ENCODE measurements at places on chromosomes 4 and X.

DNA sequence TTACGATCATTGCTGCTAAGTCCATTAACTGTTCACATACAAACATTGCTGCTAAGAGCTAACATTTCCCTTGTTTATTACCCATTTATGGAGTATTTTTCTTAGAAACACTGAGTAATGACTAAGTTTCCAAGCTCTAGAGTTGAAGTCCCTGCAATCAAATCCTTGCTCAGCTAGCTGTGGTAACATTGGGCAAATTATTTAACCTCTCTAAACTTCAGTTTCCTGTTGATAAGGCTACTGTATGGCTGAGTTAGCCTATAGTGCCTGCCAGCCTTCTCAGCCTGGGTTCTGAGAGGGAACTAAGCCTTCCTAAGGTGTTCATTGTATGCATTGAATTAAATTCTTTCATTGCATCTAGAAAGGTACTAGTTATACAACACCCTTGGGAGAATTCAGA lies 15.2 kb upstream of the SCOC start:
- ATAC-seq: no peak

DNA sequence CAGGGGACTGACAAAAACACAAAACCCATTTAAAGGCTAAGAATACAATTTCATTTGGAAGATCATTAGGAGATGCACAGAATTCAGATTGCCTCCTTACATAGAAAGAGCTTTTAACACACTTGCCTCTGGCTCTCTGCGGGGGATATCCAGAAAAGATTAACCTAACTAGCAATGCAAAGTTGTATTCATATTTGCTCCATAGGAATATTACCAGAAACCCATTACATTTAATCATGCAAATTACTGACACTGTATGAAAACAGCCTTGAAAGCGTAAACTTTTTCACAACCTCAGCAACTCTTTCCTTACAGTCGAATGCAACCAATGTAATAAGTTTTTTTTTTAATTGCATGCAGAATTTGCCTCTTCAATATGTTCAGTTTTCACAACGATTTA lies 1087.3 kb upstream of the PRKX start:
- no peak for ATAC-seq

- ATAC-seq: no peak
Observed at GRCh38 chrX:3244955-3245354, 101.5 kb downstream of the MXRA5 start.

GRCh38 chrX:139930916-139931645 lies 1.8 kb downstream of the ATP11C start:
- ATAC-seq: no peak

DNA sequence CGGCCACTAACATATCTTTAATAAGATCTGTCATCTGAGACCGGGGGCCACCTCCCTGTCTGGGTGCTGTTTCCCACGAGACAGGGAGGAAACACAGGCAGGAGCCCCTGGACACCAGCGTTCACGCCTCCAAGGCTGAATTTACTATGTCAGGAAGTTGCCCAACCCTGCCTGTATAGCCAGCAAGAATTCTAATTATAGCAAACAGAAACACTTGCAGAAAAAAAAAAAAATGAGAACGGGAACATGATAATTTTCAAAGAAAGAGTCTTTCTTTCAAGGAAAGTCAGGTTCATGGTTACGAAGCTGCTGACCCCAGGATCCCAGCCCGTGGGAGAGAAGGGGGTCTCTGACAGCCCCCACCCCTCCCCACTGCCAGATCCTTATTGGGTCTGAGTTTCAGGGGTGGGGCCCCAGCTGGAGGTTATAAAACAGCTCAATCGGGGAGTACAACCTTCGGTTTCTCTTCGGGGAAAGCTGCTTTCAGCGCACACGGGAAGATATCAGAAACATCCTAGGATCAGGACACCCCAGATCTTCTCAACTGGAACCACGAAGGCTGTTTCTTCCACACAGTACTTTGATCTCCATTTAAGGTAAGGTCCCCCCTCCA lies at the start of gene IL3RA:
Gene IL3RA, plus strand, starts transcription at position 455 of the 613 bp plus-strand sequence. CDS start 4,981 bp downstream, outside the sequence.
- ATAC-seq: peak; percentile 48

GRCh38 chrX:136210243-136210642 lies 41.0 kb downstream of the MAP7D3 start:
- no peak for ATAC-seq

- ATAC-seq: no peak
Observed at GRCh38 chr4:6221301-6221850, 21.0 kb upstream of the JAKMIP1 start.

DNA sequence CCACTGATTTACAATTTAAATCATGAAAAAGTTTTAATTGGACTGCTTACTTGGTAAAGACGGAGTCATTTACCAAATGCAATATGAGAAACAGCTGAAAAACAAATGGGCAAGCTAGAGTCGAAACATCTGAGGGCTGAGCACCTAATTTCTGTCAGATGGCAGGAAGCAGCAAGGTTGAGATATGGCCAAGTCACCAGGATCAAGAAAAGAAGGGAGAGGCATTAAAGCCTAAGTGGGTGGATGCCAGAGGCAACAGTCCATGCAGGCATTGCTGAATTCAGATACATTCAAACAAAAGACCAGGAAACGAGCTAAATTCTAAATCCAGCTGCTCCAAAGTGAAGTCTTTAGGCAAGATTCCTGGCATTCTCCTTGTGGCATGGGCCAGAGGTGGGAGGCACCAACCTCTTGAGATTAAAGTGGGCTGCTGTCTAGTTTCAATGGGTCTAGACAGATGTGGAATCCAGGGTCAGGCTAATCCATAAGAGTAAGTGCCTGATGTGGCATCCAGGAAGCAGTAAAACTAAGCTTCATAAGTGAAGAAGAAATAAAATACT lies 8.0 kb upstream of the ARSJ start:
- no peak for ATAC-seq

GRCh38 chr4:27000820-27001219 lies 140.2 kb downstream of the STIM2 start:
- no peak for ATAC-seq

GRCh38 chr4:96887857-96888256 lies 1048.0 kb downstream of the PDHA2 start:
- no peak for ATAC-seq

- ATAC-seq: no peak
Observed at GRCh38 chr4:73988061-73988460, at the start of gene PPBP. PPBP (minus strand) TSS chr4:73988190; CDS start chr4:73988103, 87 bp downstream.

GRCh38 chr4:7571701-7572100 lies 137.0 kb upstream of the PSAPL1 start:
- no peak for ATAC-seq

GRCh38 chr4:99637174-99637573 lies 20.5 kb downstream of the C4orf54 start:
- ATAC-seq: no peak

- peak; percentile 64 for ATAC-seq
Observed at GRCh38 chr4:36209941-36210649, 34.2 kb downstream of the ARAP2 start.

GRCh38 chr4:143336781-143337599 lies at the start of gene GAB1:
GAB1 (plus strand) TSS chr4:143336876; CDS start chr4:143337189, 313 bp downstream.
- peak; percentile 36 for ATAC-seq

DNA sequence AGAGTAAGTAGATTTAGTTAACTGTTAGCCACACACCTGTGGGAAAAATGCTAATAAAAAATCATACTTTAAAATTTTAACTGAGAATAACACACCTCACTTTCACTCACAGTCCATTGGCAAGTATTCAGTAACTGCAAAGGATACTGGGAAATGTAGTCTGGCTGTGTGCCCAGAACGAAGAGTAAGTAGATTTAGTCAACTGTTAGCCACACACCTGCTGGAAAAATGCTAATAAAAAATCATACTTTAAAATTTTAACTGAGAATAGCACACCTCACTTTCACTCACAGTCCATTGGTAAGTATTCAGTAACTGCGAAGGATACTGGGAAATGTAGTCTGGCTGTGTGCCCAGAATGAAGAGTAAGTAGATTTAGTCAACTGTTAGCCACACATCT lies 178.4 kb upstream of the NWD2 start:
- ATAC-seq: no peak

GRCh38 chr4:156298230-156298629 lies 344.6 kb upstream of the CTSO start:
- no peak for ATAC-seq

DNA sequence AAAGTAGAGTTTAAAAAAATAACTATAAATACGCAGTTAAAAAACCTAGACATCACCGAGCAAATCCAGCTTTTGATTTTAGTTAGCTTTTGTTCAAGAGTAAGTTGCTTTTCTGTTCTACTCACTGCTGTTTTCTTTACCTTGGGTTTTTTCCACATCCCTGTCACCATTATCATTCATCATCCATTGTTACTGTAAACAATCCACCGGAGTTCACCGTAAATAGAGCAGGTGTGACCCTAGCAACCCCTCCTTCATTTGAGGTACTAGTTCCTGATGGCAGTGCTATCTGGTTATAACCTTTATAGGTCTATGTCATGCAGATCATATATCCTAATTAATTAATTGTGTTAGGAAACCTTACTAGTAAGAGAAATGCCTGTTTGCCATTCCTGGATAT lies 43.0 kb upstream of the TEX13D start:
- ATAC-seq: no peak

DNA sequence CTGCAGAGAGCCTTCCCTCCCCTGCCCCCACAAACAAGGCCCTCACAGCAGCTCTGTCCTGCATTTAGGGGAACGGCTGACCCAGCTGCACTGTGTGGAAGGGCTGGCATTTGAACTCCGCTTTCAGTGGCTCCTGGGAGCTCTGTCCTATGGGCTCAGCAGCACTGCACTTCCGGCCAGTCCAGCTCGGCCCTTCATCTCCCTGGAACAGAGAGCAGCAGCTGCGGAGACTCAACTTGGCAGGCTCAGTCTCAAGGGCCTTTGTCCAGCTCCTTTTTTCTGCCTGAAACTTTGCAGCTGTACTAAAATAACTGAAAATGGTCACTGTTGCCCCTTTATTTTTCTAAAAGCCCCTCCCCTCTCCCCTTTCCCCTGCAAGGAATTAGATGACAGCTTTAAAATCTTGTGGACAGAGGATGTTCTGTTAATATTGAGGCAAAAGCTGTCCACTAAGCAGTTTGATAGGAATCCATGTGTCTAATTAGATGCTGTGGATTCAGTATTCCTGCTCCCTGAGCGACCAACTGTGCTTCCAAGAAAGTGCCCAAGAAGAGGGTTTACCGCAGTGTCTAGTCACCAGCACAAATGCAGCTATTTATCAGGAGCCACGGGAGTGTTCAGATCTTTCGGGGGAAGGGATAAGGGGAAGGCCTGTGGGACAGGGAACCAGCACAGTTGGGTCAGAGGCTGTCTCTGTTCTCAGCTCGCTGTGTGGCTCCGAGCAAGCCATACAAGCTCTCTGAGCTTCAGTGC lies 133.1 kb downstream of the AFAP1 start:
- ATAC-seq: no peak

DNA sequence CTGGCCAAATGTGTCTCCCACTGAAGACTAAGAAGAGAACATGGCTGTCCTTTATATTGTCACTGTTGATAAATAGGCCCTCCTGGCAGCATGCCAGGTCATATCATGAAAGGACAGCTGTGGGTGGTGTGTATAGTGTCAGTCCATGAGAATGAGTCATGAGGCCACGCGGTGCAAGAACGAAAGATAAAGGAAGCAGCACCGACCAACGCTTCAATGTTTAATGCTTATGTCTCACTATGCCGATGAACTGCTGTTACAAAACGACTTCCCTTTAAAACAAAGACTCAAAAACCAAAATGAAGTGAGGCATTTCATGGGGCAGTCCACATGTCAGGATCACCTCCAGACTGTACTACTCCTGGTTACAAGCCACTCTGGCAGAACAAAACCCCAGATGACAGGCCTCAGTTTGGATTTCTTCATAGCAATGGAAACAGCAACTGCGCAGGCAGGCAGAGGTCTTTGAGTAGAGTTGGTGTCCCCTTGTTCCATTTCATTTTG lies 5.2 kb upstream of the TCEANC start:
- ATAC-seq: peak; percentile 96

DNA sequence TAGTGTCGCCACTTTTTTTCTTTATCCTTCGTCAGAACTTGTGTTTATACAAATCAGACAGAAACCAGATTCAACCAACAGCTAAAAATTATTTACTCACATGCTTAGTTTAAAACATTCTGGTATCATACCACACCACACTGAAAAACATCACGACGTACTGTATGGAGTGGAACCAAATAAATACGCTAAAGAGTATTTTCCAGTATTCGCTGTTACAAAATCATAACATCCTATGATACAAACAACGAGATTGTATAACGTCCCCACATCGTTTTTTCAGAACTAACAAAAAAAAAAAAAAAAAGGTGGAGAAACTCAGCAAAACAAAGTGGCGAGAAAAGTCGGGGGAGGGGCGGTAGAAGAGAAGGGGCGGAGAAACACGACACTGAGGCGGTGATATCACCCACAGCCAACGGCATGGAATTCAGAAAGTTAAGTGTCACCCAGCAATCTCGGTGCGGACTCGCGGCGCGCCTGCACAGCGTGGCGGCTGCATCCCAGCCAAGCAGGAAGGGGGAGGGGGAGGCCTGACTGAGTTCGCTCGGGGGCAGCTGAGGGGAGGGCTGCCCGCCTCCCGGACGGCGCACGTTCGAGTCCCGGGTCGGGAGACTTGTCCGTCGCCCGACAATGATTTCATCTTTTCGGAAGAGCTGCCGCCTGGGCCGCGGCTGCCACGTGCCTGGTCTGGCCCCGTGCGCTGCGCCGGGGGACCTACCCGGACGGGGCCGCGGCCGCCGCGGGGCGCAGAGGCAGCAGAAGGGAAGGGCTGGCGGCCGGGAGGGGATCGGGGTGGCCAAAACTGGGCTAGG lies 920 bp downstream of the SETD7 start:
- peak; percentile 71 for ATAC-seq

DNA sequence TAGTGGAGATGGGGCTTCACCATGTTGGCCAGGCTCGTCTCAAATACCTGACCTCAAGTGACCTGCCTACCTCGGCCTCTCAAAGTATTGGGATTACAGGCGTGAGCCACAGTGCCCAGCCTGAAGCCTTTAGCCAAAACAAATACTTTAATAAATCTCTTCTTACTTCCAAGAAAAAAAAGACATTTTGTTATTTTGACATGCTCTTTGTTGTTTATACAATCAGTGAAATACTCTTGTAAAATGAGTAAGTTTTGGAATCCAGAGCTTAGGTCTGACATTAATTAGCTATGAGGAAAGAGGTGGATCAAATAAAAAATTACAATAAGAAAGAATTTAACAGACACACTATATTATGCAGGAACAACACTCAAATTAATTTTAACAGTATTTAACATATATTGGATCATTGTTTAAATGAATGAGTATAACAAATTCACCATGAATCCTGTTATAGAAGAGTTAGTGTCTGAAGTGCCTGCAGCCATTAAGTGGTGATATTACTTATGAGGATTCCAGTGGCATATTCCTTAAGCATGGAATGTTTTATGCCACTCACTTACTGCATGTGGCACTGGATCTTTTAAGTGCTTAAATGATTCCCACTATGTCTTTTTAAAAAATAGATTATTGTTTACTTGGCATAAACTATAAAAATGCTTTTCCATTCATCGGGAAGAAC lies 260.1 kb upstream of the GIMD1 start:
- ATAC-seq: no peak

GRCh38 chr4:47533689-47534347 lies 48.7 kb downstream of the ATP10D start:
- ATAC-seq: peak; percentile 51

Data from activated CD4-positive, CD25-positive, alpha-beta regulatory T cell treated with anti-CD3 and anti-CD28 coated beads, Interleukin-2, amount 50 U/mL, for 24 hours (primary cell).